Body of pancreas (tissue), 4 donors: ENCODE measurements at places on chromosomes 12 and 14. TPM values are rescaled to one million over a fixed set of nuclear protein-coding genes. Genes with fewer than 3 reads are reported as not detected.

DNA sequence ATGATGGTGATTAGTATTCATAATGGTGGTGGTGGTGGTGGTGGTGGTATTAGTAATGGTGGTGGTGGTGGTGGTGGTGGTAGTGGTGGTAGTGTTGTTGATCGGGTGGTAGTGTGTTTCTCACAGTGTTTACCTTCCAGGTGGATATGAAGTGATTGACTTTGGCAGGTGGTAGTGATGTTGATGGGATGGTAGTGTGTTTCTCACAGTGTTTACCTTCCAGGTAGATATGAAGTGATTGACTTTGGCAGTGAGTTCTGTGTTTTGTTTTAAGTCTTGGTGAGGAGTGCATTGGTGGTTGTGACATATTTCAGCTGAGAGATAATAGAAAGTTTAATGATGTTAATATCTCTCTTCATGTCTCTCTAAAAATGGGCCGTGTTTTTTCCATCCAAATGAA, 189.4 kb downstream of the TMTC2 start:
- no peak overlapping the region for H3K27ac ChIP-seq
- peaks cover 25% of the 10 kb centered on the region for H3K4me1 ChIP-seq
- no peak overlapping the region for H3K4me3 ChIP-seq
- no peaks in the 10 kb centered on the region for H3K36me3 ChIP-seq
- H3K27me3 ChIP-seq = no peaks in the 10 kb centered on the region

GRCh38 chr12:62075870-62076269, 184.3 kb upstream of the USP15 start:
- no peaks in the 10 kb centered on the region for H3K4me1 ChIP-seq
- no peaks in the 10 kb centered on the region for H3K27me3 ChIP-seq
- no peak overlapping the region for H3K4me3 ChIP-seq
- no peak overlapping the region for H3K27ac ChIP-seq

- H3K4me1 ChIP-seq = no peaks in the 10 kb centered on the region
- no peak overlapping the region for H3K27ac ChIP-seq
- no peaks in the 10 kb centered on the region for H3K27me3 ChIP-seq
Measured at GRCh38 chr12:119601877-119602733, 8.5 kb downstream of the TMEM233 start.

DNA sequence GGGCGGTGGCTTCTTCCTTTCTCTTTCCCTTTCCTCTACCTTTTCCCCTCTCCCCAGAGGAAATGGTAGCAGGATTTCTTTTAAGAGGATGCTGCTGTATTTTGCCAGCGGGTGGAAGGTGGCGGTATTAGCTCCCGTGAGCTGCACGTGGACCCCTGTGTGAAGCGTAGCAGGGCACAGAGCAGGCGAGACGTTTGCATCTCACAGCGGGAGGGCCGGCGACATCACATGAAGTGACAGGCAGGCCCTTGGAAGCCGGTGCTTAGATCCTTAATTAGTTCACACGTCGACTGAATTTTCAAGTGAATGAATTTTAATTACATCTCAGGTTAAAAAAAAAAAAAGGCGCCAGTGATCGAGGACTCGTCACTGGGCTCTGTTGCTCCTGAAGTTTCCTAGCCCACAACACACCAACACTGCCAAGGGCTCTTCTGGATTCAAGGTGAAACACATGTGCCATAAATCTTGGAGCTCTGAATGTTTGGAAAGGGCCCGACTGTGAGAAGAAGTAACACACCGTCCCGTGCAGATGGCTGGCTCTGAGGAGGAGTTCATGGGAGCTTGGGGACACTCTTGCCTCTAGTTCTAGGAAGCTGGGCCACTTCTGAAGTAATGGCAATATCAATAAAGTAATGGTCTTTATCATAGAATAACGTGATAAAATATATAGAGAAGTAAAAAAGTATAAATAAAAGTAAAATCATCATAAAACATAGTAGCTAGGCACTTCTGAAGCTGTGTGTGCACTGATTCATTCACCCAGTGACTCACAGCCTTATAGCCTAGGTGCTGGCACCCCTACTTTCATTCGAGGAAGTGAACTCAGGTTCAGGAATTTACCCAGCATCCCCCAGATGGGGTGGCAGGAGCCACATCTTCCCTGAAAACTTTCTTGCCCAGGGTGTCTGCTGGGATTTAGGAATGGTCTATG, 75.3 kb downstream of the AACS start:
- H3K4me3 ChIP-seq = no peak overlapping the region
- no peak overlapping the region for H3K27ac ChIP-seq
- H3K27me3 ChIP-seq = no peaks in the 10 kb centered on the region
- no peaks in the 10 kb centered on the region for H3K4me1 ChIP-seq
- DNase-seq = no peak
- peaks cover 4% of the 10 kb centered on the region for H3K36me3 ChIP-seq

DNA sequence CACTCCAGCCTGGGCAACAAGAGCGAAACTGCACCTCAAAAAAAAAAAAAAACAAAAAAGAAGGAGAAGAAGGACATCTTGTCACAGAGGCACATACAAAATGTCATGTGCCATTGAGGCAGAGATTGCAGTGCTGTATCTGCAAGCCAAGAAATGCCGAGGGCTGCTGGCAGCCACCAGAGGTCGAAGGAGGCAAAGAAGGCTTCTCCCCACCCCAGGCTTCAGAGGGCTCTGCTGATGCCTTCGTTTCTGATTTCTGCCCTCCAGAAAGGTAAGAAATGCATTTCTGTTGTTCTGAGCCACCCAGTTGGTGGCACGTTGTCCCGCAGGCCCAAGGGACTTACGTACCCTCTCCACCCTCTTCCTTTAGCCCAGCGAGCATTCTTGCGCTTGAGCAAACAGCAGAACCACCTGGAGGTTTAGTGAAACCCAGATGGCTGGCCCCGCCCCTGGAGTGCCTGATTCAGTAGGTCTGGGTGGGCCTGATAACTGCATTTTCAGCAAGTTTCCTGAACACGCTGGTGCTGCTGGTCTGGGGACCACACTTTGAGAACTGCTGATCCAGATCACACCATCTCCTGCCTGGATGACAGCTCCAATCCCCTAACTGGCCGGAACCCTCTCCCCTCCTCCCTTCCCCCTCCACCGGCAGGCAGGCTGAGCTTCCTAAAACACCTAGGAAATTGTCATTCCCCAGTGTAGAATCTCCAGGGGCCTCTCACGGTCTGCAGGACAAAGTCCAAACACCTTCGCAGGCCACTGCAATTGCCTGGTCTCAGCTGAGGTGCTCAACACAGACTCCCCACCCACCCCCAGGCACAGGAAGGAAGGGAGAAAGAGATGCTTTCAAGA, 21.1 kb upstream of the SCARB1 start:
- no peak for DNase-seq
- no peaks in the 10 kb centered on the region for H3K4me1 ChIP-seq
- no peaks in the 10 kb centered on the region for H3K36me3 ChIP-seq
- H3K27ac ChIP-seq = no peak overlapping the region

DNA sequence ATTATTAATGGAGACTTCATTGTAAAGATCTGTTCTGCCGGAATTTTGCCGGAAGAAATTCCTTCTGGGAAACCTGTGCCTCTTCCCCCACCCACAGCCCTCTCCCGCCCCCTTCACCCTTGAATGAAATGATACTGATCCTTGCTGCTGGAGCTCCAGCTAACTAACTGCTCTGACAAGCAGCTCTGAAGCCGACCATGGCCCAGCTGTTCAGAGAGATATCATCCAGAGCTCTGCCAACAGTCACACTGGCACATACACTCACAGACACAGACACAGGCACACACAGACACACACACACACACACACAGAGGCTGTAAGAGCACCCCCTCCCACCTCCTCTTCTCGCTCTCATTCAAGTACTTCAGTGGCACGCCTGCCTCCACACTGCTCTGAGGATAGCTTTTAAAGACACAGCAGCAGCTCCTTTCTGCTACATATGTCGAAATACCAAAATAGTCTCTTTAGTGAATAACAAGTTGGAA, 88.6 kb downstream of the R3HDM2 start:
- no peak overlapping the region for H3K27ac ChIP-seq
- peaks cover 5% of the 10 kb centered on the region for H3K4me1 ChIP-seq
- H3K27me3 ChIP-seq = no peaks in the 10 kb centered on the region
- H3K4me3 ChIP-seq = no peak overlapping the region

DNA sequence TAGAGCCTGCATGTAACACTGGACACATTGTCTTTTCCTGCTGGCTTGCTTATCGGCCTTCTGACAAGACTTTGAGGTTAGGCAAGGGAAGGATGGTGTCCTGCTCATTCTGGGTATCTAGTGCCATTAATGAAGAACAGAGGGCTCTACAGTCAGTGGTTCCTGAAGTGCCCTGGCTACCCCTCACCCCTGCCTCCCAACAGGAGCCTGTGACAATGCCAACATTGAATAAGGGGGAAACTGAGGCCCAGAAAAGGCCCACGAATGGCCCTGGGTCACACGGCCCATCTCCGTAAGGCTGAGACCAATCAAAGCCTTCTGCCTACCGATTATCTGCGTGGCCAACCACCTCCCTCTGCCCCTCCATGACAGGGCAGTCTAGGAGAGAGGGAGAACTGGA, 2.1 kb downstream of the IFI27L2 start:
- H3K4me1 ChIP-seq = peaks cover 16% of the 10 kb centered on the region
- H3K36me3 ChIP-seq = no peaks in the 10 kb centered on the region
- peaks cover 8% of the 10 kb centered on the region for H3K27me3 ChIP-seq
- DNase-seq = no peak

DNA sequence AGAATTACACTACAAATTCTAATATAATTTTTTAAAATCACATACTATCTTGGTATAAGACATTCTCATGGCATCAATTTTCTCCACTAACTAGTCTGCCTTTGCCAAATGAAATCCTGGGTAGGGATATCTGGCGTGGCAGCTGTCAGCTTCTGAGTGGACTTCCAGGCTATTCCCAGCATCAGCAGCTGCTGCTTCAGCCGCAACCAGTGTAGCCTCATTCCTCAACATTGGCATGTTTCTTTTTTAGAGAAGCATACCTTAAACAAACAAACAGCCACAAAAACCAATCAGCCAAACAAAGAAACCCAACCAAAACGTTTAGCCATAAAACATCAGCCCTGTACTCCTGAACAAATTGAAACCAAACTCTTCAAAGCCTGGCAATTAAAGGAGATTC, 235.8 kb downstream of the SSPN start:
- H3K4me1 ChIP-seq = peaks cover 7% of the 10 kb centered on the region
- no peak overlapping the region for H3K27ac ChIP-seq

- H3K27ac ChIP-seq = no peak overlapping the region
- H3K27me3 ChIP-seq = no peaks in the 10 kb centered on the region
- H3K4me3 ChIP-seq = no peak overlapping the region
Measured at GRCh38 chr12:73769337-73769736, 768.3 kb upstream of the ATXN7L3B start.

- no peaks in the 10 kb centered on the region for H3K36me3 ChIP-seq
- no peak overlapping the region for H3K4me3 ChIP-seq
- DNase-seq = no peak
- peaks cover 9% of the 10 kb centered on the region for H3K4me1 ChIP-seq
Measured at GRCh38 chr12:116179384-116179783, 98.1 kb downstream of the MED13L start.

GRCh38 chr14:99258341-99258861, 13.6 kb downstream of the BCL11B start:
- H3K27me3 ChIP-seq = no peaks in the 10 kb centered on the region
- H3K4me1 ChIP-seq = no peaks in the 10 kb centered on the region
- no peaks in the 10 kb centered on the region for H3K36me3 ChIP-seq

GRCh38 chr12:26748741-26749431, 84.1 kb downstream of the ITPR2 start:
- H3K27ac ChIP-seq = no peak overlapping the region
- H3K36me3 ChIP-seq = no peaks in the 10 kb centered on the region
- no peaks in the 10 kb centered on the region for H3K27me3 ChIP-seq
- peaks cover 8% of the 10 kb centered on the region for H3K4me1 ChIP-seq
- H3K4me3 ChIP-seq = no peak overlapping the region

DNA sequence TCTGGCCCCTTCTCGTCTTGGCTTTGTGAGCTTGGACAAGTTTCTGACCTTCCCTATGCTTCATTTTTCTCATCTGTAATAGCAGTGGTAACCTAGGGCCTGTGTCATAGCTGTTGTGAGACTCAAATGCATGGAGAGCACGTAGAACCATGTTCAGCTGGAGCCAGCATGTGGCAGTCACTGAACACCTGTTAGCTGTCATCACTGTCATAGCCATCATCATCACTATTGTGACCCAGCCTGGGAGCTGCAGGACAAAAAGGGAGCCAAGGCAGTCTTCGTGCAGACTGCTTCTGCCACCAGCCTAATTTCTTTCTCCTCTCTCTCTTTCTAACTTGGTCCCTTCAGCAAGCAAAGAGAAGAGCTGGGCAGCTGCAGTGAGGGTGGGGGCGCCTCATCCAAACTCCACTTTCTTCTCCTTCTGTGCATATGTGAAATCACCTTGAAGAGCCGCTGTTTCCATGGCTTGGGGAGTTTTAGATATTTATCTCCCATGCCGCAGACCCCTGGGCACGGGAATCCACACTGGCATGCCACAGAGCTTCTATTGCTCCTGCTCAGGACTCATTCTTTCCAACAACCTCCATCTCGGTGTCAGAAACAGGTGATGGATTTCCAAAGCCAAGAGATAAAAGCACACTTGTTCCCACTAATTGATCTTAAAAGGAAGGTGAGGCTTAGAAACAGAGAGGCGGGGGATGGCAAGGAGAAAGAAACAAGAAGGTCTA, 87.0 kb downstream of the SRRM4 start:
- no peak overlapping the region for H3K4me3 ChIP-seq
- no peak overlapping the region for H3K27ac ChIP-seq
- no peak for DNase-seq
- H3K27me3 ChIP-seq = no peaks in the 10 kb centered on the region

DNA sequence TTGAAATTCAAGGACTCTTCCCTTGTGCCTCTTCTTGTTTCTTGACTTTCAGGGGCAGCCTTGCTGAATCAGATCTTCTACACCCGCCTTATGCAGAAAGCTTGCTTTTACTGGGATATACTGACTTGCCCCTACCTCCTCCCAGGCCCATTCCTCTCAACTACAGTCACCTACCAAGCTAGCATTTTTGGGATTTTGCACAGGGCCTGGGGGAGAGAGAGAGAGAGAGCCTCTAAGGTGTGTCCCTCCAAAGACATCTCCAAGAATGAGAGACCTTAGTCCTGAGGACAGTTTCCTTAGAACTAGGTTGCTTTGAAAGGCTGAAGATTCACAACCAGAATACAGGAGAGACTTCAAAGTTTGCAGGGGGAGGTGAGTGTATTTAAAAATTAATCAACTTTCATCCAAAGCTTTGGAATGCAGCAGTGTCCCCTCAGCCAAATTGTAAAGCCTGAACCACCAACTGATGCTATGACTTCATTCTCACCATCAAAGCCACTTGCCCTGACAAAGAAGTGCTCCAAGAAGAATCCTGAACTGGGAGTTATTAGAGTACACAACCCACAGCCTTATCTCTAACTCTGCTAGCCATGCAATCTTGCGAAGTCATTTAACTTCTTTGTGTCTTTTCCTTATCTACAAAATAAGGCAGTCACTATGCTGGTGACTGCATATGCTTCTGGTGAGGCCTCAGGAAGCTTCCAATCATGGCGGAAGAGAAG, 96.1 kb upstream of the EGLN3 start:
- no peaks in the 10 kb centered on the region for H3K4me1 ChIP-seq
- no peak overlapping the region for H3K4me3 ChIP-seq
- no peak for DNase-seq
- H3K27me3 ChIP-seq = no peaks in the 10 kb centered on the region

The RDH11 gene
- 26.2 TPM for total RNA-seq

The STON2 gene
- total RNA-seq = 6.6 TPM

The NOVA1 gene
- total RNA-seq = 6.9 TPM

The LAG3 gene
- total RNA-seq = not detected

The OR10A7 gene
- total RNA-seq = not detected

The CCNK gene
- 5.3 TPM for total RNA-seq

The TRPV4 gene
- total RNA-seq = 5.2 TPM

The SALL2 gene
- 9.2 TPM for total RNA-seq

The ASIC1 gene
- 0.99 TPM for total RNA-seq

The SYCP3 gene
- 0.26 TPM for total RNA-seq

The RBP5 gene
- total RNA-seq = not detected

The INSM2 gene
- total RNA-seq = not detected

The LRRC10 gene
- not detected for total RNA-seq

The ADSS1 gene
- total RNA-seq = 4.7 TPM

The AEBP2 gene
- total RNA-seq = 25.7 TPM
